ENCODE measurements at places on chromosomes 4 and X.
A peak's percentile ranks its signal among the peaks of the same experiment; 100 is the strongest.

- no peak for DNase-seq
These were observed 53.0 kb downstream of the HELT start for GRCh38 chr4:185071236-185071811.

GRCh38 chr4:56657818-56658217, 23.3 kb downstream of the HOPX start:
- DNase-seq = no peak

DNA sequence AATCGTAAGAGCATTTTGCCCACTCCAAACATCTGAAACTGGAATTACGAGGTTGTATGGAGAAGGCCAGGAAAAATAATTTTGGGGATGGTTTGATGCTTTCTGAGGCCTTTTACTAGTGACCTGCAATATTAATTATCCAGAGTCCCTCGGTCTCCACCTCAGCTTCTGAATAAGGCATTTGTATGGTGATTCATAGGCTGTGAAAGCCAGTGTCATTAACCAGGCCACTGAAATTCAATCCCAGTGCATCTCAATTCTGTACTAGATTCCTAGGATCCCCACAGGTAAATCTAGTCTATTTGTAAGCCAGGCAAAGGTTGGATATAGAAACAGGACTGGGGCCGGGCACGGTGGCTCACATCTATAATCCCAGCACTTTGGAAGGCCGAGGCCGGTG, 135.4 kb upstream of the RBPJ start:
- DNase-seq = no peak

DNA sequence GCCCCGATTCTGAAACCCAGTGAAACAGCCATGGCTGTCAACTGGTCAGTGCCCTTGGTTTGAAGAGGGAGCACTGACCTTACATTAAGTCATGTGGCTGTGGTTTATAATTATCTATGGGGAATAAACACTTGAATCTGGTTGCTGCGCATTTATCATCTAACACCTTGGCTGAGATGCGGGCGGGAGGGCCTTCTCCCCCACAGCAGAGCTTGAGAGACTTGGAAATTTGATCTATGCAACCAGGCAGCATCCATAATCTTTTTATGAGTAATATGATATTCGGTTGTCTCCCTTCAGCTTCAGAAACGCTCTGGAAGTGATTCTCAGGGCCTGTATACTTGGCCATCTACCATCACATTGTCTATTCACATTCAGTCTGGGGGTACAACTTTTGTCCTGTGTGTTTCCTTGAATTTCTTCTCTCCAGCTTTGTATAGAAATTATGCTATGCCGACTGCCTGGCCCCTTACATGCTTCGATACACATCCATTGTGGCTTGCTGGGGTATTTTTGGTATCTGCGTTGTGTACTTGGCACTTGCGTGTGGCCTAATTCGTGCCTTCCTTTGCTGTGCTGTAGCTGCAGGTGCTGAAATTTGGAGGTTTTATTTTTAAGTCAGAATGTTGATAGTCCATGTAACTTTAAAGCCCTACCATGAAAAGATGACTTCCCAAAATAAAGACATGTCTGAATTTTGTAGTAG, 321.6 kb downstream of the ARHGAP10 start:
- no peak for DNase-seq

DNA sequence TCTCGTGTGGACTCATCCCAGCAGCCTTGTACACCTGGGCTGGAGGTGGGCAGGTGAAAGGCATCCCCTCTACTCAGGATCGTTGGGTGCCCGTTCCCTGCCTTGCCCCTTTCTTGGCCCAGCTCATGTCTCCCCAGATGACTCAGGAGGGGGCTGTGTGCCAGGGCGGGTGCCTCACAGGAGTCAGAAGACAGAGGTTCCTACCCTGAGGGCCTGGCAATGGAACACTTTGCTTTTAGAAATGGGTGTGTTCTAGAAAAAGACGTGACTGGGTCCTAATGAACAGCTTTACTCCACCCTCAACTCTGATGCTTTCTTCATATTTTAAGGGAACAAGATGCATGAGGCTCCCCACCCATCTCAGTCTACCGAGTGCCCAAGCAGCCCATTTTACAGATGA, 22.5 kb upstream of the TRIM2 start:
- no peak for DNase-seq

GRCh38 chrX:107674480-107675364, 46.4 kb downstream of the PRPS1 start:
- no peak for DNase-seq

GRCh38 chrX:103585411-103586313, at the start of gene TCEAL4:
TSS of gene TCEAL4 (plus strand) at chrX:103585515. CDS start at chrX:103586676, 1,161 bp downstream.
- peak; percentile 26 for DNase-seq

GRCh38 chrX:105150036-105150435, 70.5 kb downstream of the TEX13A start:
- DNase-seq = no peak
